CD4-positive, alpha-beta T cell treated with Interferon alpha-2 for 1 hour (primary cell): ENCODE measurements at places on chromosomes 2 and 18.

DNA sequence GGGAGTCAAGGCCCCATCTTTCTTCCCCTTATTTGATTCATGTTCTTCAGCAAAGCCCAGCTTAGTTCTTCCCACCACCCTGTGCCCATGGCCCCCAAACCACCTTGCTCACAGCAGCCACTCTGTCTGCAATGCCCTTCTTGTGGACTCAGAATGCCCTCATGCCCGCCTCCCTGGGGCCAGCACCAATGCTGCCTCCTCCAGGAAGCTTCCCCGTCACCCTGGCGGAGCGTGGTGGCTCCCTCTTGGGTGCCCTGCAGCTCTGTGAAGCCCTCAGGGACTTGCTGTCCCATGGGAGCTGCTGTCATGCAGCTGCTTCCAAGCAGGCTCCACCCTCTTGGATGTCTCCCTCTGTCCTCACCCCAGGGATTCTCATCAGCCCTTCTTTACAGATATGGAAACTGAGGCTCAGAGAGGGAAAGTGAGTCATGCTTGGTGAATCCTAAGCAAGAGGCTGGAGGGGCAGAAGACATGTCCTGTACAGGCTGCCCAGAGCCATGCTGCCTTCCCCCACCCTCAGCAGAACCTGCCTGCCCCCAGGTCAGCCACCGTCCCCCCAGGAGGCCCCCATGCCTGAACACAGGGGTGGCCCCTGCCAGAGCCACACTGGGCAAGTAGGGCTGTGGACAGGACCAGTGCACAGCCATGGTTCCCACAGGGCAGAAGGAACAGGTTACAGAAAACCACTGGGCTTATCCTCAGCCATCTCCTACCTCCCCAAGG is 11.8 kb upstream of the DUSP2 start:
- no peak for DNase-seq

DNA sequence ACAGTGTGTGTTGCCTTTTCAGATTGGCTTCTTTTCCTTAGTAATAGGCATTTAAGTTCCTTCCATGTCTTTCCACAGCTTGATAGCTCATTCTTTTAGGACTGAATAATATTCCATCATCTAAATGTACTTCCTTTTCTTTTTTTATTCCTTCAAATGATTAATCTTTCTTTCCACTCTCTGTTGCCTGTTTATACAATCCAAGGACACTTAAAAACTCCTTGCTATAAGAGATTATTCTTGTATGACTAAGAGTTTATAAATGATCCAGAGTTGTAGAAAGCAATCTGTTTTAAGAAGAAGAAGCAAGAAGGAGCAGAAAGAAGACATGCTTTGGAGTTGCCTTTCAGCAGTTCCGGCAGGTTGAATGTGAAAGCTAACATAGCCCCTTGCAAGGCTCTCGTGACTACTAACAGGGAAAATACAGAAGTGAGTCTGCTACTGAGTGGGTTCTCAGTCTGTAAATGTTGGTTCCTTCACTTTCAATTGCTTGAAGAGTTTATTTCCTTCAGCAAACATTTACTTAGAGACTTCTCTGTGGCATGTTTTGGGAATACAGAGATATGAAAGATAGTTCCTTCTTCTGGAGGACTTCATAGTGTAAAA is 123.0 kb downstream of the PMAIP1 start:
- no peak for DNase-seq

GRCh38 chr2:1891971-1892486 is 147.7 kb upstream of the PXDN start:
- no peak for DNase-seq

DNA sequence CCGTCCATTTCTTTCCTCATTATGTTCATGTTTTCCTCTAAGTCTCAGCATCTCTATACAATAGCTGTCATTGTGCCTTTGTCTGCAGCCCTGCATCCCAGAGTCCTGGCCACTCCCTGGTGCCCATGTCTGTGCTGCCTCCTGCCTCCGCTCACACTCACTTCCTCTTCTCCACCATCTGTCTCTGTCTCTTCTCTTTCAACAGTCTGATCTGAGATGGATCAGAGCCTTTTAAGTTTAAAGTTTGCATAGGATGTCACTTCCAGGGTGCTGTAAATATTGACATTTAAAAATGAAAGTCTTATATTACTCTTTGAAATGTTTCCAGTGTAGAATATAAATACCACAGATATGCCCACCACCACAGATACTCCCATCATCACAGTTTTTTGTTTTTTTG is 42.7 kb downstream of the UBE2F start:
- no peak for DNase-seq

GRCh38 chr2:149634103-149634502 is 46.5 kb upstream of the MMADHC start:
- DNase-seq = no peak

GRCh38 chr2:1026141-1026540 is 75.5 kb downstream of the SNTG2 start:
- no peak for DNase-seq

DNA sequence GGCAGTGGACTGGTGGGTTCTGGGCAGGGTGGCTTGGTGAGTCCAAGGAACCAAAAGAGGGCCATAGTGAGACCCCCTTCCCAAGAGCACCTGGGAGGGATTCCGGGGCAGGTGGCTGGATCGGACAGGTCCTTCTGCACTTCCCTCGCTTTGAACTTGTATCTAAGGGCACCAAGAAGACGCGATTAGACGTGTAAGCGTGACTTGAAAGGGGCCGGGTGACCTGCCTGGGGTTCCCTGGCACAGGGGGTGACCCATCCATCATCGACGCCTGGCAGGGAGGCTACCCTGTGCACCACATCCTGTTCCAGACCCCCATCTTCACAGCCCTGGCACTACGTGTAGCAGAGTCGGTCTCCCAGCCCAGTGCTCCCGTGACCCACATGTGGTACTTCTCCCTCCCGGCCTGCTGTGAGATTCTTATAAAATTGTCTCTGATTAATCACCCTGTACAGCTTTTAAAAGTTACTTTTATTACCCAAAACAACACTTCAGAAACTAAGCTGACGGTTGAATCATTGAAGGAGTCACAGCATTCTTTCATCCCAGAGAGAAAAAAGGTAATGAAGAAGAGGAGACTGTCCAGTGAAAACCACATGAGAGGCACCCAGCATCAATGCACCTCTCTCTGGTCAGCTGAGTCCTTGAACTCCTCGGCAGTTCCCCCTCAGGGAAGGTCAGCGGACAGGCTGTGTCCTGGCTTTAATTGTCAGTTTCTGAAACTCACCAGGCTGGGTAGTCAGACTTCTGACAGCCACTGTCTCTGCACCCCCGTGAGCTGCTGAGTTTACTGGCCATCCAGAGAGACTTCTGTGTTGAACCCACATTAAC is 13.0 kb downstream of the SH3BP4 start:
- no peak for DNase-seq

DNA sequence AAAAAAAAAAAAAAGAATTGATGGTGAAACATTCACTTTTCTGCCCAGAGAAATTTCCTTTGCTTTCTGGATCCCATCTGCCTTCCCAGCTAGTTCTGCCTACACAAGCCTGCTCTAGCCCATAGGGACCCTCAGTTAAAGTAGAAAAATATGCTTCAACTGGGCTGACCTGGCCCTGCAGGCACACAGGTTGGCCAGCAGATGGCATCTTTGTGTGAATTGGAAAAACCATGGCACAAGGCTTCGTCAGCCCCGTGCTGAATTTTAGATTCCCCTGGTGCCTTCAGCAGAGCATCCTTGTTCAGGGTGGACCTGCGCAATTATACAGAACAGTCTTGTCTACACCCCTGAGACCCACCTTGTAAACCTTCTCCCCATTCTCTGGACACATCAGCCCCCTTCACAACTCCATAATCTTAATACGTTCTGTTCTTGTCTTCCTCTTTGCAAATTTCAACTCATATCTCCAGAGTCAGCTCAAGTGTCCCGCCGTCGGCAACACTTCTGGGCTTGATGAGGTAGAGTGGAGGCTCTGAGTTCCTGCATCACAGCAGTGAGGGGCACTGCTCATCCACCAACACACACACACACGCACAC is 114.5 kb downstream of the INSIG2 start:
- DNase-seq = peak; percentile 59

DNA sequence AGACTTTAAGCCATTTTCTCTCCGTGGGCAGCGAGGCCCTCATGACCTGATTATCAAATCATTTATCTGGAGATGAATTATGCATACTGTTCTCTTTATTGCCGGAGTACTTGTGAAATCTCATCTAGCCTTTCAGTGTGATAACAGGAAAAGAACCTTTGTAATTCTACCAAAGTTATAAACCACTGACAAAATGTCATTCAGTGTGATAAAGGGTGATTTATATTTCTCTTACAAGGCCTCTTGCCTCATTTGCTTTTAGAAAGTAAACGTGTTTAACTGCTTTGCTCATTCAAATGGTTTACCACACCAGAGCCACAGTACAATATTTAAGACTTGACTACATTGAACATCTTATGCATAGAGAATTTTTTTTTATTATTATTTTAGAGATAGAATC is 13.8 kb downstream of the MTCL1 start:
- no peak for DNase-seq

DNA sequence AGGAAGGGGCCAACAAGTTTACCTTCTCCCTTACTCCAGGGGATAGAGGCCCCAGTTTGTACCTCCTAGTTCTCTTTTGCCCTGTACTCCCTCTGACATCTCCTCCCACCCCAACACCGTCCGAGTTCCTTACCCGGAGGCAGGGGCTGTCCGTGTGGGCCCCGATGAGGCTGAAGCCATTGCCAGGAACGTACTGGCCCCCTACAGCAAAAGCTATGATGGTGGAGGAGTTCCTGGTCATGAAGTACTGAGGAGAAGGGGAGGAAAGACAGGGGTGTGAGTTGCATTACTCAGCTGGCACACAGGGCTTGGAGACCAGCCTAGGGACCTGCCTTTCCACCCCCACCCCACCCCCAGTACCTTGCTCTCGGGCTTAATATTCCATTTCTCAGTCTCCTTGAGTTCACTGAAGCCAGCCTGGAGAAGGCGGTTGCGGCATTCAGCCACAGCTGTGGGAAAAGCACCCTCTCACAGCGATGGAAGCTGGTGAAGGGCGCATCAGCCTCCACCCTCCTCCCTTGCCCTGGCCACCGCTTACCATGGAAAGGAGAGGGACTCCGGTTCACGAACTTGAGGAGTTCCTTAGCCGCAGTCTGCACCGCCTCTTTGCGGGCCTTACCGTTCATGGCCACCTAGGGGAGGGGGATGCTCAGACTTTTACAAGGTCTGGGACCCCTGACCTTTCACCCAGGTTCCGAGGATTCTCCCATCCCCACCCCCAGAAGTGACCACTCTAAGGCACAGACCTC is 1.0 kb downstream of the DNPEP start:
- no peak for DNase-seq

- peak; percentile 73 for DNase-seq
Observed at GRCh38 chr2:152730591-152731333, 12.3 kb downstream of the ARL6IP6 start.

- DNase-seq = peak; percentile 11
Observed at GRCh38 chr2:114550895-114551793, 108.7 kb downstream of the DPP10 start.

- DNase-seq = no peak
Observed at GRCh38 chr2:233832869-233833311, 21.4 kb downstream of the HJURP start.

DNA sequence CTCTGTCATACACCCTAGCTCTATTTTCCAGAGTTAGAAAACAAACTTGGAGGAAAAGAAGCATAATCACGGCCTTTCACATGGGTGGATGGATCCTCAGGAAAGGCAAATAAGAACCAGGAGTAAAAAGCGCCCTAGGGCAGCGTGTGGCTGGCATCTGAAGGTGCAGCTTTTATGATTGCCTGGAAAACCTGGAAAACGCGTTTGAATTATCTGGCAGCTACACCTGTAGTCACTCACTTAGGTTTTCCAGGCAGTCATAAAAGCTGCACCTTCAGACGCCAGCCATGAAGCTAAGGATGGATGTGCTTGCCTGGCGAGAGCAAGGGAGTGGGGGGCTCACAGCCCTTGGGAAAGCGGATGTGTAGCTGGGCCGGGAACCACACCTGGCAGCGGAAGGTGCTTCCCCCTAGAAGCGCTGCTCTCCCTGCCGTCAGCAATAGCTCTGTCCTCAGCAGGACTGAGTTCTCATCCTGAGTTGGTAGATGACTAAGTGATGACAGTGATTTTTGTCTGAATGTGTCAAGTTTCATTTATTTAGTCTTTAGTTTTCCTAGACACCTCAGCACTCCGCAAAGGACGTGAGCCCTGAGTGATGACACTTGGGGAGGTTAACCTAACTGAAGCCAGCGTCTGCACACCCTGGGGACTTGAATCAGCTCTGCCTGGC is 82.0 kb downstream of the DCDC2C start:
- DNase-seq = no peak

DNA sequence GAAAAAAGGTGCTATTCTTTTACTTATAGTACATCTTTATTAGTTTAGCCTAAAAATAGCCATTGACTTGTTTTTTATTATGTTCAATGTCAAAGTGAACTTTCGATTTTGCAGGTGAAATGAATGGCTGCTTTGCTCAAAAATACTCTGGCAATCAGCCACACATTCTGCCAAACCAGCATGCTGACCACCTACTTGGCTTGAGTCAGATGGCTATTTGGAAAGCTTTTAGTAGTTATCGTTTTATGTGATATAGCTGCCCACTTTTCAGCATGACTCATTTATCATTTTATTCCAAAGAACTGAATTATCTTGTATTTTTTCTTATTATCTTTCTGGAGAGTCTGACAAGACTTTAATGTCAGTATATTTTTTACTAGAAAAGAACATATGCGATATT is 1615.8 kb upstream of the TMEFF2 start:
- no peak for DNase-seq

- DNase-seq = no peak
Observed at GRCh38 chr2:167890739-167891138, 356.7 kb downstream of the STK39 start.

DNA sequence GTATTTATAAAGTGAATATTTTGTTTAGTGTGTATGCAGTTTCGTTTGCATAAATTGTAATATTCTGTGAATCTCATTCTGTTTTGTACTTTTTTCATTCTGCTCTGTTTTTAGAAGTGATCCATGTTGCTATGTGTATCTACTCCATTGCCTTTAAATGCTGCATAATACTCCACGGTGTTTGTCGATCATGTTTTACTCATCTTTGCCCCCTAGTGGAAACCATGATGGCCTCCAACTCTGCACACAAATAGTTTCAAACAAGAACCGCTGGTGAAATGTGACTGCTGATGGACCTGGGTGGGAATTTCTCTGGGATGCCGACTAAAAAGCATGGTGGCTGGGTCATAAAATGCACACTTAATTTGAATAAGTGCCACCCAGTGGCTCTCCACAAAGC is 32.0 kb upstream of the SKOR2 start:
- DNase-seq = peak; percentile 12

- no peak for DNase-seq
Observed at GRCh38 chr2:71962911-71963694, 184.6 kb downstream of the CYP26B1 start.

- DNase-seq = no peak
Observed at GRCh38 chr2:46656640-46657039, 177.3 kb downstream of the TMEM247 start.
